HCT116 (cell line): ENCODE measurements at places on chromosomes 6 and 20. TPM values are rescaled to one million over a fixed set of nuclear protein-coding genes. Genes with fewer than 3 reads are reported as not detected.
A peak's percentile ranks its signal among the peaks of the same experiment; 100 is the strongest.

GRCh38 chr6:37492236-37492972, 7.3 kb downstream of the CCDC167 start:
- no peak for DNase-seq

DNA sequence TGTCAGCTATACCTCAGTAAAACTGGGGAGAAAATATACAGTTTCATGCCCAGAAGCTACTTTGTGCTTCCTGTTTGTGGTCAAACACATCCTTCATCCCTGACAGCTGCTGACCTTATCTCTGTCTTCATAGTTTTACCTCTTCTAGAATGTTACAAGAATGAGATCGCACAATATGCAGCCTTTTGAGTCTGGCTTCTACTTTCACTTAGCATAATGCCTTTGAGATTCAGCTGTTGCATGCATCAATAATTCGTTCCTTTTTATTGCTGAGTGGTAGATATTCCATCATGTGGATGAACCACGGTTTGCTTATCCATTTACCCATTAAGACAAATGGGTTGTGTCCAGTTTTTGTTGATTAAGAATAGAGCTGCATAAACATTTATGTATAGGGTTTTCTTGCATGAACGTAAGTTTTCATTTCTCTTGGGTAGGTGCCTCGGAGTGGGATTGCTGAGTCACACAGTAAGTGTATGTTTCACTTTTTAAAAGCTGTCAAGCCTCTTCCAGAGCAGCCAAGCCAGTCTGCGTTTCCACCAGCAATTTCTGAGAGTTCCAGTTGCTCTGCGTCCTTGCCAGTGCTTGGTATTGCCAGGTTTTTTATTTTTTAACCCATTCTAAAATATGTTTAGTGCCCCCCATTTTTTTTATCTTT, 86.6 kb upstream of the PAX1 start:
- no peak for DNase-seq

- no peak for DNase-seq
These were observed 26.7 kb downstream of the SAYSD1 start for GRCh38 chr6:39088331-39088730.

DNA sequence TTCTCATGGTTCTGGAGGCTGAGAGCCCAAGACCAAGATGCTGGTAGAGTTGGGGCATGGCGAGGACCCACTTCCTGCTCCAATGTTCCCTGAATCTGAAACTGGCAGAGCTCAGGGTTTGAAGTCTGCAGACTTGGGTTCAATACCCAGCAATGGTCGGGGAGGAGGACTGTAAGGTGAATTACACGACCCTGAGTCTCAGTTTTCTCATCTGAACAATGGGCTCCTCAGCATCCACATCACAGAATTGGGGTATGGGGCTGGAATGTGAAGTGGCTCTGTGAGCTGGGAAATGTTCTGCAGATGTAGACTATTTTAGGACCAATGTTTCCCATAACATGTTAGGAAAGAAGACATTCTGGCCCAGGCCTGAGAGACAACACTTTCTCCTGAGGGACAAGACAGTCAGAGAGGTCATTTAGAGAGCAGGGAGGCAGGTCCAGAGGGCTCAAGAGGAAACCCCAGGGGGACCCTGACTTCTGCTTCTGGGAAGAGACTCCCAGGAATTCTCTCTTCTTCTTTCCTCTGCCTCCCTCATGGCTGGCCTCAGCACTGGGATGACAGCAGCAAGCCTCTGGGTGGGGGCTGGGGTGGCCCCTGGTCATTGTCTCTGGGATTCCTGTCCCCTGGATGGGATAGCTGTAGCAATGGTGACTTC, 141.3 kb upstream of the PMEPA1 start:
- DNase-seq, result no peak

- no peak for DNase-seq
These were observed 9.7 kb upstream of the MMS22L start for GRCh38 chr6:97292671-97293070.

- DNase-seq, result no peak
These were observed 49.0 kb upstream of the HTR1E start for GRCh38 chr6:86888301-86888700.

- DNase-seq, result no peak
These were observed 163.2 kb downstream of the PDE7B start for GRCh38 chr6:136014454-136015437.

- DNase-seq, result peak; percentile 42
These were observed 83.7 kb upstream of the TMEM30A start for GRCh38 chr6:75368151-75368779.

DNA sequence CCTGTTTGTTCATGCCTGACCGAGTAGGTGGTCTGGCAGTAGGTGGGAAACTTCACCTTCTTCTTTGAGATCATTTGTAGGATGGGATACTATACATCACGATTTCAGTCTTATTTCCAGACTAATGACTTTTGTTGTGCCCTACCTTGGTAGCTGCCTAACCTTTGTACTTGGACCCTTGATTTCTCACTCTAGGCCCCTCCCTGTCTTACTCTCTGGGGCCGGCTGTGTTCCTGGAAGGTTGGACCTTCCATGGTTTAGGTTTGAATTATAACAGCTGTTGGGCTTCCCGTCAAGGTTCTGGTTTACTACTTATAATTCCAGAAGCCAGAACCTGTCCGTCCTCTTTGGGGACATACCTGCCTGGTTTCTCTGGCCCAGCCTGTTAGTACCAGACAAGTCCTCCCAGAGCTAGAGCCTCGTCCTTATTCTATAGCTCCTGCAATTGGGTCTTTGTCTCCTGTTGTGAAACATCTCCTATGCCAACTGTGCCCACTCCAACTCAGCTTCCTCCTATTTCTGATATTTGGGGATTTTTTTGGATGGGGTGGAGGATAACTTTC, 14.9 kb upstream of the ADIG start:
- no peak for DNase-seq

DNA sequence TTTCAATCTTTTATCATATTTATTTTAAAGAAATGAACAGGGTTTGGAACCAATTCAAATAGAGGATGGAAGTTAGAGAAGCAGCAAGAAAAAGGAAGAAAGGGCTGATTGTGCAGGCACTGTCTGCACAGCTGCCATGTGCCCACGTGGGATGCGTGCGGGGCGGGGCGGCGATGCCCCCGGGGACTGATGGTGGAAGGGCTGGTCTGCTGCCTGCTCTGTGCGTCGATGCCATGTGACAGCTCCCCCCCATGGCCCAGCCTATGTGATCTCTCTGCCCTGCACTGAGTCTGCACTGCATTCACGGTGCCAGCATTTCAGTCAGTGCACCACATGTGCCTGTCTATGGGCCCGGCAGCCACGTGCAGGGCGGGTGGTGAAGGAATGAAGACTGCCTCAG, 96.4 kb downstream of the IRF4 start:
- DNase-seq, result no peak

DNA sequence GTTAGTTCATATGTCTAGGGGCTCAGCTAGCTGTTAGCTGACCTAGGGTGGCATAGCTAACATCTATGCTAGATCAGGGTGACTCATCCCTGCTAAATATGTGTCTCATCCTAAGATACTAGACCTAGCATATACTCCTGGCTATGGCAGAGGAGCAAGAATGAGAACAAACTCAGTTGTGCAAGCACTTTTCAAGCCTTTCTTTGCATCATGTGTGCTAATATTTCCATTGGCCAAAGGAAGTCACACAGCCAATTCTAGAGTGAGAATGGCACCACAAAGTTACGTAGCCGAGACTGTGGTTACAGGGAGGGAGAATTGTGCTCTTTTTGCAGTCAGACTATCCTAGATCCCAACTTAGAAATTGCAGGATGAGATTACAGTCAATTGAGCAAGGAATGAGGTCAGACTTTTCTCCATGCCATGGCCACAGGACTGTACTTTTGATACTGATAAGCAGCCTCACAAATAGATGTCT, 78.7 kb downstream of the PLCB4 start:
- no peak for DNase-seq

DNA sequence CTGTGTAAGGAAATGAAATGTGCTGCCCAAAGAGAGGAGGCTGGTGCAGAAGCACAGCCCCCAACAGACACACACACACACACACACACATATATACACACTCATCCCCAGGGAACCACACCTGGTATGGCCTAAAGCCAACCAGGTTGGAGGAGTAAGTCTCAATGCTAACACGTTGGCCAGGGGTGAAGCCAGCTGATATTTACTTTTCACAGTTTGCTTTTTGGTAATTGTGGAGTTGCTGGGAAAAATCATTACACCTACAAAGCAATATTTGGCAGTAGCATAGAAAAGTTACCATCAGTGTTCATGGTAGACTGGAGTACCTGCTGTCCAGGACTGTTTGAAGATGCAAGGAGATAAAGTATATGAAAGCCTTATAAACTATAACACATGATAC, 50.3 kb upstream of the NAA20 start:
- DNase-seq, result no peak

DNA sequence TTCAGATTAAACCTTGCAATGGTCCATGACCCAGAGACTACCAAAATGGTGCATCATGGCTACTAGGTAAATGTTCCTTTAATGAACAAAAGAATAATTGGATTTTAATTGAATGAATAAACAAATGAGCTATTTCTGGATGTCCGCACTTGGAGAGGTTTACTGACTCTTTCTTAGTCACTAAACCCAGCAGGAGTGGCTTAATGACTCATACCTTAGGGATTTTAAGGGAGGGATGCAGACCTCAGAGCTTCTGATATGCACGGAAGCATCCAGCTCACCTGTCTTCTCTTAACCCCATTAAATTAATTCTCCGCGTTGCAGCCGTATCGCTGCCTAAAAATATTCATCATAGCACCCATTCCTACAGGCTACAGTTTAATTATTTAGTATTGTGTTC, 970.0 kb upstream of the SLC35B3 start:
- DNase-seq, result peak; percentile 63

DNA sequence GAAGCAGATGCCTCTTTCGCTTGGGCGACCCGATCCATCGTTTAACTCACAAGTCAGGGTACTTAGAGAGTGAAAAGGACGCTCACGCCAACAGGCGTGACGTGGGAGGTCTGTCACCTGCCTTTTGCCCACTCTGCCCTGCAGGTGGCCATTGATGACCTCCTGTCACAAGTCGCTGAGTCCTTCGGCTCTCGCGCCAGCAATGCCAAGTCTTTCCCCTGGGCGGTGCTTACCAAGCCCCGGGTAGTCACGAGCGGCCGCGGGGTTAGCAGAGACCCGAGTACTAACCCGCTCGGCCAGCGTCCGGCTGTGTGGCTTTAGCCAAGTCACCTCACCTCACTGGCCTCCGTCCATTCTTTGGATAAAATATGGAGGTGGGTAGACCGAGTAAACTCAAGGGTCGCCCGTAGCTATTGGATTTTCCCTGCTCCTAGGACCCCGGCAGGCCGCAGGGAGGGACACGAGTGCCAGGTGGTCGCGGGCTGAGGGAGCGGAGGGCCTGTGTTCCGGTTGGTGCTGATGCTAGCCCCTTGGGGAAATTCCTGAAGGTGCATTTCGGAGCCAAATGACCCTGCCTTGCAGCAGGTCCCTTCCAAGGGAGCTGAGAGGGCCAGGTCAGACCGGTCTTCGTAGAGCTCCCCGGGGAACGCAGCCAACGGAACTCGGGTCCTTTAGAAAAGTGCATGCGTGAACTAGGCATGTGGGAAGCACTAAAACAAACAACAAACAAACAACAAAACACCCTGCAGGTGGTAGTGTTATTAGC, 668 bp downstream of the PKIB start:
- peak; percentile 66 for DNase-seq

GRCh38 chr6:18350712-18351111, 36.4 kb upstream of the RNF144B start:
- no peak for DNase-seq

DNA sequence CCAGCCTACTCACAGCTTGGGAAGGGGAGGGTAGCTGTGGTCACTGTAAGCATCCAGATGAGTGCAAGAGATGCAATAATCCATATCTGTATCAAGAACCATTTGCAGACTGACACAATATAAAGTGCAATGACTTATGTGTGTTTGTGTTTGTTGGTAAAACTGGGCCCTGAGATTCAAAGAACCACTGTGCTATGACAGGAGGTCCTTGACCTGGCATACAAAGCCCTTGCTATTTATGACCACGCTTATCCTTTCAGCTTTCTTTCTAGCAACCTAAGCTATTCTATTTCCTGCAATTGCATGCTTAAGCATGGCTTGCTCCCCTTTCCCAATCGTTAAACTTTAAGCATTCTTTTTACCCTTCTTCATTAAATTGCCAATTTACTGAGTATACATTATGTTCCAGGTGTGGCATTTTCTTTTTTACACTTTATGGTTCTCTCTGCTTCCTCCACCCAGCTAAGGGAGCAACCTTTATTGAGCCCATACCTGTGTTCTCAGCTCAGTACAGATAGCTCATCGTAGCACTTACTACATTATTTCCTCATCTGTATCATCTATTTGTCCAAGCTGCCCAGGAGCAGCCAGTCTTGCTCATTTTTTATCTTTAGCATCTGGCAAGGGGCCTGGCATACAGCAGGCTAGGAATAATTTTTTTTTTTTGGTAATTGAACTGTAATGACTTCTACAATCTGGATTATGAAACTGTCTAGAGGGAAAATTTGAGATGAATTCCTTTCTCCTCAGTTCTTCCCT, 3.5 kb downstream of the MCUR1 start:
- no peak for DNase-seq

DNA sequence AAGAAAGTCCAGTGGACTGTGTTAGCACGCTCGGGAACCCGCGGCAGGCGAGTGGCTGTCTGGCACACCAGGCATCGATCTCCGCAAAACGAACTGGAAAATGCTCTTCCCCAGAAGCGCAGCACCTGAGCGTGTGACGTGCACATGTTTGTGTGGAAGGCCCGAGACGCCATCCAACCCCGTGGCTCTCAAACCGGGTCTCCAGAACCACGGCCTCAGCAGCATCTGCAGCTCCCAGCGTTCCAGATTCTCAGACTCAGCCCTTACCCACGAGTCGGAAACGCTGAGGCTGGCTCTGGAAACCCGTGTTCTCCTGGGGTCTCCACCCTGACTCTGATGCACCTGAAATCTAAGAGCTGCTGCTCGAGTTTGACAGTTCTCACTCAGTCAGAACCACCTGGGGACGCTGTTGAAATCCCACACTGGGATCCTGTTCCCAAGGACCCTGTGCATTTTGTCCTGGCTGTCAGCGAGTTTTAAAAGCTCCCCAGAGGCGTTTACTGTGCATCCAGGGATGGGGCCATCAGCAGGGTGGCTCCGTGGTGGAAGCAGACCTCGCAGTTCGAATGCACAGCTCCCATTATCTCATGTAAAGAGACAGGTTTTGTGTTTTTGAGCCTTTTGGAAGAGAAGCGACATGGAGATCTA, 69.0 kb downstream of the DLL1 start:
- no peak for DNase-seq

- no peak for DNase-seq
These were observed 46.0 kb downstream of the RFX6 start for GRCh38 chr6:116922853-116923548.

The CMTR1 gene
- 28.7 TPM for total RNA-seq

The PTK6 gene
- 6.7 TPM for total RNA-seq

The TNF gene
- total RNA-seq, result 0.59 TPM

The KCNQ5 gene
- not detected for total RNA-seq

The LAMP5 gene
- total RNA-seq, result not detected

The NRSN1 gene
- total RNA-seq, result not detected

The RPN2 gene
- 220 TPM for total RNA-seq

The CDC40 gene
- total RNA-seq, result 26.2 TPM

The RBM39 gene
- 234 TPM for total RNA-seq

The KIF25 gene
- not detected for total RNA-seq

The FAM184A gene
- 2.4 TPM for total RNA-seq

The MBOAT1 gene
- total RNA-seq, result 11.7 TPM
